ENCODE measurements at places on chromosomes 3 and 15.

DNA sequence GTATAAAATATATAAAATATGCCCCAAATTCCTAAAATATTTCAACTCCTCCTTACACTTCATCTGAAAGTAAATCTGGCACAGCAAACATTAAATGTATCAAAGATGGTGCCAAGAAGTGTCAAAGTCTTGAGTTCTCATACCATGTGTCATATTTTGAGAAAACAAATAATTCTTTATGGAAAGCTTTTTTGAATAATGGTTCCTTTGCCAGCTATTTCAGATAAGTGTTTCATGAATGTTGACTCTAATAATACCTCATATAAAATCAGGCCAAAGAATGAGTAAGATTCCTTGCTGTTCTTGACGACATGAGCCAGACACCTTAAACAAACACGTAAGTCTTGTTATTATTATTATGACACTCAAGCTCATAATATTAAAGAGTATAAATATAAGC lies 30.3 kb upstream of the ZNF385D start:
- no peak for DNase-seq

- no peak for DNase-seq
These were observed 68.2 kb downstream of the HMCES start for GRCh38 chr3:129346695-129347457.

- DNase-seq, result no peak
These were observed 482.7 kb upstream of the NECTIN3 start for GRCh38 chr3:110588906-110589305.

DNA sequence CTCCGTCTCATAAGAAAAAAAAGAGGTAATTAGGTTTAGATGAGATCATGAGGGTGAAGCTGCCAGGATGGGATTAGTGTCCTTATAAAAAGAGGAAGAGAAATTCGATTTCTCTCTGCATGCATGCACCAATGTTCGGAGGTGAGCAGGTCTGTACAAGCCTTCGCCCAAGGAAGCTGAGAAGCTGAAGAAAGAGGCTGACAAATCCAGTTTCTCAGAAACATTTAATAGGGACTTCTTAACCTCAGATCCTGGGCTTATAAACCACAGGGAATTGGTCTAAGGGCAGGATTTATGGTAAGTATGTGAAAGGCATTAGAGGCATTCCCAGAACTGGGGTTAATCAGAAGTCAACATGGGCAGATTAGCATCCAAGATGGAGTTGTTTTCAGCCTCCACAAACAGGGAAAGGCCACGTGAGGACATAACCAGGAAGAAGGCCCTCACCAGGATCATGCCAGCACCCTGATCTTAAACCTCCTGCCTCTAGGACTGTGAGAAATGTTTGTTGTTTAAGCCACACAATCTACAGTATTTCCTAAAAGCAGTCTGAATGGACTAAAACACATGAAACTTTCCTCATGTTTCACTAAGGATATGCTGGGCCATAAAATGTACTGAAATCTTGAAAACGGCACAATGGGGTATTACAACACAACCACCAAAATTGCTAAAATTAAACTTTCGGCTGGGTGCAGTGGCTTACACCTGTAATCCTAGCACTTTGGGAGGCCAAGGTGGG lies 11.3 kb downstream of the SHISA5 start:
- no peak for DNase-seq

DNA sequence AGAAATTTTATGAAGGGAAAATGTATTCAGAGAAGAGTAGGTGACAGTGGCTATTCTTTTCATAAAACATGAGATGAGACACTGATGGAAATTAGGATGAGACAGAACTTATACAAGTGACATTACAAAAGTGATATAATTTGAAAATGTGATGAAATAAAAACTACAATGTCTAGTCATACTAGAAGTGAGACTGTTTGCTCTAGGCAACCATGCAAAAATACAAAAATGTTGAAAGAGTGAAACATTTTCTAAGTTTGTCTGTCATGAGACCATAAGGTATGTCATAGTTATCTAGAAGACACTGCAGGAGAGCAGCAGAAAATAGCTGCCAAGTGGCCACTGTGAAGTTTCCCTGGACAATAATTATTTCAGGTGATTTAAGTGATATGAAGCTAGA lies 459.5 kb downstream of the DIPK2A start:
- DNase-seq, result no peak

- DNase-seq, result no peak
These were observed 63.6 kb downstream of the SCN5A start for GRCh38 chr3:38585791-38586420.

- DNase-seq, result no peak
These were observed 699.5 kb upstream of the NAALADL2 start for GRCh38 chr3:174159604-174160003.

DNA sequence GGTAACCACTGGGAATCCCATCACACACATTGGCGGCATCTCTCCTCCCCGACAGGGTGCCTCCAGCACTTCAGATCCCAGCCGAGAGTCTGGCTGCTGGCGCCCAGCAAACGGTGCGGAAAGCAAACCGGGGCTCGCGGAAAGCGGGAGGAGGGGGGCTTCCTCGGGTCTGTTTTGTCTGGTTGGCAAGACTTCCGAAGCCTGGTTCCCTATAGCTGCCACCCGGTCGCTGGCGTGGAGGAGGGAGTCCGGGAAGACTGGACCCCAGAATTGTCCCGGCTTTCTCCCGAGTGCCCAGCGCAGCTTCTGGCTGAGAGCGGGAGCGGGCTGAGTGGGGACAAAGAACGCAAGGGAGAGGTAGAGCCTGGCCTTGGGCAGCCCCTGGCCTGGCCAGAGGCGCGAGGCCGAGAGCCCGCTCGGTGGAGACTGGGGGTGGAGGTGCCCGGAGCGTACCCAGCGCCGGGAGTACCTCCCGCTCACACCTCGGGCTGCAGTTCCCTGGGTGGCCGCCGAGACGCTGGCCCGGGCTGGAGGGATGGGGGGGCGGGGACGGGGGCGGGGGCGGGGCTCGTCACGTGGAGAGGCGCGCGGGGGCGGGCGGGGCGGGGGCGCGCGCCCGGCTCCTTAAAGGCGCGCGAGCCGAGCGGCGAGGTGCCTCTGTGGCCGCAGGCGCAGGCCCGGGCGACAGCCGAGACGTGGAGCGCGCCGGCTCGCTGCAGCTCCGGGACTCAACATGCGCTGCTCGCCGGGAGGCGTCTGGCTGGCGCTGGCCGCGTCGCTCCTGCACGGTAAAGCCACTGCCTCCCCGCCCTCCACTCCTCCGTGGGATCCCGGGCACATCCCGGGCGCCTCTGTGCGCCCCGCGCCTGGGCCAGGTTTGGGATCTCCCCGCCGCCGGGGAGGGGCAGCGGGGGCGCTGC lies at the start of gene CHRNA7:
Gene CHRNA7 (plus strand): TSS at position 654 of the 920 bp plus-strand sequence. CDS start 80 bp downstream, at position 734.
- DNase-seq, result no peak

- no peak for DNase-seq
These were observed 172.0 kb upstream of the BFSP2 start for GRCh38 chr3:133227813-133228212.

DNA sequence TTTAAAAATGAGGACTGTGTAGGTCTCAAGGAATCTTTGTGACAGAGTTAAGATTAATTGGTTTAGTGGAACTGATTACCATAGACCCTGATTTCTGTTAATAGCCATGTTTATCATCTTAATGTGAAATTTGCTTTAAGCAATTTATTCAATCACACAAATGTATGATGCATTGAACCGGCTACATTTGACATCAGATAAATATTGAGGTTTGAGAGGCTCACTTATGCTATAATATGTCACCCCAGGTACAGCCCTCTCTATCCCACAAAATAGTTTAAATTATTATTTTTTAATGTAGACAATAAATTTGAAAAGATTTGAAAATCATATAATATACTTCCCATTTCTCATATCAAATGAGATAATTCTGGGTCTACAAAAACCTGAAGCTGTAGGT lies 413.3 kb downstream of the NAALADL2 start:
- no peak for DNase-seq

GRCh38 chr15:82040390-82040789 lies 5.4 kb downstream of the MEX3B start:
- DNase-seq, result no peak

- DNase-seq, result no peak
These were observed 38.0 kb downstream of the RNF13 start for GRCh38 chr3:149850787-149851584.

GRCh38 chr3:100893590-100893989 lies 99.6 kb downstream of the ABI3BP start:
- no peak for DNase-seq

- DNase-seq, result no peak
These were observed 580.4 kb downstream of the ROBO1 start for GRCh38 chr3:79187426-79187825.
